ENCODE measurements at places on chromosomes 3 and 15.

GRCh38 chr3:19891740-19892139 lies 42.3 kb downstream of the EFHB start:
- DNase-seq: no peak

DNA sequence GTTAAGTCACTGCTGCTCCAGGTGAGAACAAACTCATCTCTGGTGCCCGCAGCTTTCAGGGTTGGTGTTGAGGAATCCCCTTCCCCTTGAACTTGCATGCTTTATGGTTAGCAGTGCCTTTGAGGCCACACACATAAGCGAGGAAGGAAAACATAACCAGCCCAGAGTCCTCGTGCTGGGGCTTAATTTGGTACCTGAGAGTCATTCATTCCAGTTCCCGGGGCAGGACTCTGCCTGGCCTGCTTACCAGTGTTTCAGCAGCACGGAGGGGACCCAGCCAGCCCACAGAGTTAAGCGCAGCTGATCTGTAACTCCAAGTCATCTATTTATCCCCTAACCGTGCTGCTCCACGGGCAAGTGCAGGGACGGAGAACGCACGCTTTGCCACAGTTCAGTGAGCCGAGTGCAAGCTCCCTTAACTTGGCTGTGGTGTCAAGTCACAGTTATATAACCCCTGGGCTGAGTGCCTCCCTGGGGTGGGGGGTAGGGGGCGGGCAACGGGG lies 302.3 kb upstream of the ICE2 start:
- DNase-seq: no peak

- DNase-seq: no peak
Observed at GRCh38 chr3:119937229-119937628, 155.3 kb downstream of the NR1I2 start.

DNA sequence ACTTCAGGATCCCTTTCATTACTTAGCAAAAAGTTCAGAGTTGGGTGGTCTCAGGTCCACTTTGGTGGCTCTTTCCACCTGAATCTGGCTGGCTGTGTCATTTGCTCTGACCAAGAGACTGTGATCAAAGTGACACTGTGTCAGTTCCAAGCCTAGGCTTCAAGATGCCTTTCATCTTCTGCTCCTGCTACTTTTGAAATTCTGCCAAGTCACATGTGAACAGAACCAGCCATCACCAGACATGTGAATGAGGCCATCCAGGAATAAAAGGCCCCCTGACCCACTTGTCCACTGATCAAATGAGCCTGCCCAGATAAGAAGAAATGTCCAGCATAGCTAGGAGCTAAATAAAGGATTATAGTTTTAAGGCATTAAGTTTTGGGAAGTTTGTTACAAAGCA lies 132.2 kb downstream of the OSBPL10 start:
- no peak for DNase-seq

- peak; percentile 89 for DNase-seq
Observed at GRCh38 chr3:49469936-49470713, at the start of gene DAG1. Gene DAG1, plus strand, starts transcription at chr3:49470267. Its CDS starts 40,268 bp downstream, at chr3:49510535.

GRCh38 chr3:129371041-129371826 lies 57.2 kb downstream of the EFCAB12 start:
- DNase-seq: no peak

- DNase-seq: no peak
Observed at GRCh38 chr3:30305021-30305420, 301.4 kb upstream of the TGFBR2 start.

GRCh38 chr3:128199110-128199509 lies 45.8 kb downstream of the EEFSEC start:
- DNase-seq: no peak

- no peak for DNase-seq
Observed at GRCh38 chr15:38438031-38438986, 15.6 kb upstream of the FAM98B start.

DNA sequence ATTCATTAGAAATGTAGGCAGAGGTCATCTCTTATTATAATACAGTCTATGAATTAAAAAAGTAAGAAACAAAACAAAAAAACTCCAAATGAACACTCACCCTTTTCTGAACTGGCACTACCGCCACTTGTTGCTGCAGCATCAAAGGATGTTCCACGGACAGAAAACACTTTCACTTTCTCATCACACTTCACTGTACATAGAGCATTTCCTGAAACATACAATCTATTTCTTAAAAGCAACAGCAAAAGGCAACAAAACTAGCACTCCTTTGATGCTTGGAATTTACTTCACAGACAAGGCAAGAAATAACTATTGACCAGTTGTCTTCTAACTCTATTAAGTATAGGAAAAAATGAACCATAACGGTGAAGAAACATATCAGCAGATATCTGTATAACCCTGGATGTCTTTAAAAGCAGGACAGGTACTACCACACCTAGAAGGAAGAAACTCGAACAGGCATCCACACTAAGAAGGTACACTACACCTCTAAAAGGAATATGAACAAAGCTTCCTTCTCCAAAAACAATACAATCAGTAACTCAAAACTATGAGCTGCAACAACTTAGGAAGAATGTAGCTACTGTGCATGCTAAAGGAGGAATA lies 24.9 kb downstream of the ETFA start:
- DNase-seq: no peak

- no peak for DNase-seq
Observed at GRCh38 chr3:194043516-194043915, 92.4 kb upstream of the HES1 start.

Data from NCI-H446 treated with DMSO at 0.1 percent for 48 hours (cell line).